Astrocyte (in vitro differentiated cells and primary cell): ENCODE measurements at places on chromosomes 3 and 15.

DNA sequence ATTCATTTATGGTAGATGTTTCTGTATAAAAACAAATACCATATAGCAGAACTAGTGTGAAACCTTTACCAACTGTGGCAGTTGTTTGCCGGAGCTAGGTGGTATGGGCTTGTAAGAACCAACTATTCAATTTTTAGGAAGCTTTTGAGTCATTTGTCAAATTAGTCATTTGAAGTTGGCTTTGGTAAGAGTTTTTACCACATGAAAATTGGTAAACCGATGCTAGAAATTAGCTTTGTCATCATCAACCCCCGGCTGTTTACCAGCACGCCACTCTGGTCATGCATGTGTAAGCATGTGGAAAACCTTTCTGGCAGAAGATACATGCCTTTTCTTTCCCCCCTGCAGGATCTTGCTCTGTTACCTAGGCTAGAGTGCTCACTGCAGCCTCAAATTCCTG, 63.3 kb downstream of the IL1RAP start:
- DNase-seq, result no peak

DNA sequence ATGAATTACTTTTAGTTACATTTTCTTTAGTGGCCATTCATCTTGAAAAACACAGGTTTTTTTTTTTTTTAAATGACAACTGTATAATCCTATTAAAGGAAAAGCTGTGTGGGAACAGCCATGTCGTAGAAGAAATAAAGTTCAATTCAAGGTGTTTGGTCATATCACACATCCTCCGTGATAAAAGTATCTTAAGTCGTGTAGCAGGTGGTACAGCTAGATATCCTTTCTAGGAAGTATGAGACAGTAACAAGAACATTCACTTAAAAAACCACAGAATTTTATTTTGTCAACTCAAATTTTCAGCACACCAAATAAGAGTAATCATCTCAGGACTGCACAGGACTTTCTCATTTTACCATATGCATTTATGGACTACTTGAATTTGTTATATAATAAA, 16.1 kb downstream of the ZDHHC23 start:
- no peak for DNase-seq

- no peak for DNase-seq
Measured at GRCh38 chr15:35602836-35603235, 56.9 kb upstream of the DPH6 start.

DNA sequence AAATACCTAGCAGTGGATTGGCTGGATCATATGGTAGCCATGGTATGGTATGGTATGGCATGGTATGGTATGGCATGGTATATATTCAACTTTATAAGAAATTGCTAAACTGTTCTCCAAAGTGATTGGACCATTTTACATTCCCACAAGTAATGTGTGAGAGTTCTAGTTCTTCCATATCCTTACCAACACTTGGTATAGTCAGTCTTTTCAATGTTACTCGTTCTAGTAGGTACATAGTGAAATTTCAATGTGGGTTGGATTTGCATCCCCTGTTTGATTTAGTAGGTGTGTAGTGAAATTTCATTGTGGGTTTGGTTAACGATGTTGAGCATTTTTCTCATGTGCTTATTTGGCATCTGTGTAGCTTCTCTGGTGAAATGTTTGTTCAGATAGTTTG, 154.3 kb downstream of the ITPR1 start:
- DNase-seq, result no peak

GRCh38 chr3:53255775-53256703, at the start of gene TKT:
Gene TKT, minus strand, starts transcription at chr3:53256022. Its CDS starts 80 bp downstream, at chr3:53255942.
- peak; percentile 69 for DNase-seq

- no peak for DNase-seq
Measured at GRCh38 chr3:159831466-159831865, 157.2 kb upstream of the IL12A start.

DNA sequence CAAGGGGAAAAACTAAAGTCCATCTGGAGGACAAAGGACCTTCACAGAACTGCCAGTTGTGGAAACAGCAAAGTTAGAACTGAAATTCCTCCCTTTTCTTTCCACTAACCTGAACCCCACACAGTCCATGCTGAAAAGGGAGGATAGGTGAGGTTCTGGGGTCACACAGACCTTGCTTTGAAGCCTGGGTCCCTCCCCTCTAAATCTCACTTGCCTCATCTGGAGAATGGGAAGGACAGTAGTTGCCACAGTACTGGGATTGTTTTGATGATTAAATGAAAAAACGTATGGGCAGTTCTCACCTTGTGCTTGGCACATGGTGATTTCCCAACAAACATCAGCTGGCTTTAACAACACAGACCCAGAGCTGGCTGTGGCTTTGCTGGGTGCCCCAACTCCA, 166.4 kb upstream of the LRIG1 start:
- no peak for DNase-seq
